ENCODE measurements at places on chromosomes 16 and 17.
A peak's percentile ranks its signal among the peaks of the same experiment; 100 is the strongest.

DNA sequence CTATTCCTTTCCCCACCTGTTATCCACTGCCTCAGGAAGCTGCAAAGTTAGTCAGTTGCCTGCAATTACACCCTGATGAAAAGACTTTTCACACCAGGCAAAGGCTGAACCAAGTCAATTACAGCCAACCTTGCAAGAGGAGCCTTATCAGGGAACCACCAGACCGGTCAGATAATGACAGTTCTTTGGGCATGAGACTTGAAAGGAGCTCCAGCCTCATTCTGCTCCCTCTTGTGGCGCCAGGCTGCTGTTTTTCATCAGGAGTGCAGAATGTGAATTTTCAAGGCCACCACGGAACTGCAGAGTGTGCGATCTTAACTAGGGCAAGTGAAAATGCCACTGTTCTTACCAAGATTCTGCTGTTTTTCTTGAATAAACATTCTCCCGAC lies 22.5 kb downstream of the DNAI2 start:
- DNase-seq: peak; percentile 60

DNA sequence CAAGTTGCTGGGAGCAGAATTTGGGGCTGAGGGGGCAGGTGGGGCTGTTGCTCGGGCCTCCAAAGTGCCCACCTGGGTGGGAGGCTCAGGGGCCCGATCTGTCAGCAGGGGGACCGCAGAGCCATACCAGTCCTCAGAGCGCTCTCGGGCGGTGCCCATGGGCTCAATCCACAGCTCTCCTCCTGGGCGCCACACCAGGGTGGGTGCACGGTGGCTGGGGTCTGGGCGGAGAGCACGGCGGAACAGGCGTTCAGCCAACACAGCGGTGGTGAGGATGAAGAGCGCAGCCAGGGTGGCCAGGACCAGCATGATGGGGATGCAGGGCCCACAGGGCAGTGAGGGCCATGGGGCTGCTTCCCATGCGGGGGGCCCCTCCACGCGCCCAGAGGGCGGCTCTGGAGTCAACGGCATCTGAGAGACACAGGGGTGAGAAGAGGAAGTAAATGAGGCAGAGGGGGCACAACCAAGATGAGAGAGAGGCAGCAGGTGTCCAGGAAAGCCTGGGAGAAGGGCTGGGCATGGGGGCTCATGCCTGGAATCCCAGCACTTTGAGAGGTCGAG lies 1.2 kb downstream of the C16orf54 start:
- DNase-seq: peak; percentile 51

DNA sequence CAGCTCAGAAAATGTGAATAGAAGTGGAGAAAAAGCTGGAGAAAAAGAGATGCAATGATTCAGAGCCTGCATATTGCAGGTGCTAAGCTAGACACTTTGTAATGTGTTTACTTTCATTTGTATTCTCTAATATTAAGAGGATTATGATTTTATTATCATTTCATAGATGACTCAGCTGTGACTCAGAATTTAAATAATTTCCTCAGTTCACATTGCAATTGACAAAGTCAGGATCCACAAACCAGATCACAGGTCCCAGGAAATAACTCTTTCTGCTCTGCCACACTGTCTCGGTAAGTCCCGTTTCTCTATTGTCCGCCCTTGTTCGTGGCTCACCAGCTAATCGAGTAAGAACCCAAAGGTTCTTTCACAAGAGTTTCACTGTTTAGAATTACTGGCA lies 235.4 kb upstream of the MON1B start:
- DNase-seq: no peak

DNA sequence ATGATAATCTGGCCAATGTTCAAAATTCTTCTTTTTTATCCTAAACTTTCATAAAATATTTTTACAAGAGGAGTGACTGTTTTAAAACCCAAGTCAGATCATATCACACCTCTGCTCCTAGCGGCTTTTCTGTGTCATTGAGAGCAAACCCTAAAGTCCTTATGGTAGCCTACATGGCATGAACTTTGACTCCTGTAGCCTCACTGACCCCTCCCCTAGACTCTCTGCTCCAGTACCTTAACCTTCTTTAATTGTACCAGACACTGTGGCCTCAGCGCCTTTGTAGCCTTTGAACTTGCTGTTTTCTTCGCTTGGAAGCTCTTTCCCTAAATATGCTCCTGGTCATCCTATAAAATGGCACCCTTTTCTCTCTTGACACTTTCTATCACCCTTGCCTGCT lies 7.3 kb upstream of the SMPD3 start:
- DNase-seq: no peak

- DNase-seq: no peak
Observed at GRCh38 chr17:77222356-77222755, 81.6 kb downstream of the SEC14L1 start.

- DNase-seq: peak; percentile 36
Observed at GRCh38 chr17:58587713-58588117, 73.3 kb upstream of the MTMR4 start.

- peak; percentile 85 for DNase-seq
Observed at GRCh38 chr17:67378454-67379250, 1.6 kb downstream of the PITPNC1 start.

- no peak for DNase-seq
Observed at GRCh38 chr17:47611372-47612350, 38.1 kb upstream of the KPNB1 start.

DNA sequence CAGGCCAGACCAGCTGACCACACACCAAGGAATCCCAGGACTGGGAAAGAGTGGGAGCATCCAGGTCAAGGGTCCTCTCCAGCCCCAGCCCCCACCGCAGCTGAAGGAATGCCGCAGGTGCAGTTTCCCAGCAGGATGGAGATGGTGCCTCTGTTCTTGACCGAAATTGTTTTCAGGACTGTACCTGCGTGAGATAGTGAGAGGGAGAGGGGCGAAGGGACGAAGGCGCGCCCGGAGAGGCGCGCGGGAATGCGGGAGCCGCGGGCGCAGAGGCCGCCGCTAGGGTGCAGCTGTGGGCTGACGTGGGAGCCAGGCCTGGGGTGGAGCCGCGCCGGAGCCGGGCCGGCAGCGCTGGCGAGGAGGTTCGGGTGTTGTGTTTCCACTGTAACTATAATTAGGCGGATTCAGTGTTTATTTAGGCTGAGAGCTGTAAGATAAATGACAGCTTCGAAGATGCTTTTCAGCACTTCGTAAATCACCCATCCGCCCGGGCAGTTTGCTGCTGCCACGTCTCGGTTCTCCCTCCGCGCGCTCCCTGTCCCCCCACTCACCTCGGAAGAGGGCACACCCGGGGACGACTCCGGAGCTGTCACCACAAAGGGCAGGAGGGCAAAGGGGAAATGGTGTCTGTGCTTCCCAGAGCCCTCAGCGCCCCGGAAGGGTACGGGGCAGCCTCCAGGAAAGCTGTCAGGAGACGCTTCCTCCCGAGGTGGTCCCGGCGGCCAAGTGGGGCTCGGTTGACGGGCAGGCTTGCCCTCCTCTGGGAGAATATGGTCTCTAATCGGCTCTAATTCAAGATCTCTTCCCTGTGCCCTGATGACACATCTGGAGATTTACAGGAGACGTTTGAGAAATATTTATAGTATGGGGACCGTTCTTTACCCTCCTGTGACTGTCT lies 38.2 kb downstream of the HOXB1 start:
- peak; percentile 52 for DNase-seq

DNA sequence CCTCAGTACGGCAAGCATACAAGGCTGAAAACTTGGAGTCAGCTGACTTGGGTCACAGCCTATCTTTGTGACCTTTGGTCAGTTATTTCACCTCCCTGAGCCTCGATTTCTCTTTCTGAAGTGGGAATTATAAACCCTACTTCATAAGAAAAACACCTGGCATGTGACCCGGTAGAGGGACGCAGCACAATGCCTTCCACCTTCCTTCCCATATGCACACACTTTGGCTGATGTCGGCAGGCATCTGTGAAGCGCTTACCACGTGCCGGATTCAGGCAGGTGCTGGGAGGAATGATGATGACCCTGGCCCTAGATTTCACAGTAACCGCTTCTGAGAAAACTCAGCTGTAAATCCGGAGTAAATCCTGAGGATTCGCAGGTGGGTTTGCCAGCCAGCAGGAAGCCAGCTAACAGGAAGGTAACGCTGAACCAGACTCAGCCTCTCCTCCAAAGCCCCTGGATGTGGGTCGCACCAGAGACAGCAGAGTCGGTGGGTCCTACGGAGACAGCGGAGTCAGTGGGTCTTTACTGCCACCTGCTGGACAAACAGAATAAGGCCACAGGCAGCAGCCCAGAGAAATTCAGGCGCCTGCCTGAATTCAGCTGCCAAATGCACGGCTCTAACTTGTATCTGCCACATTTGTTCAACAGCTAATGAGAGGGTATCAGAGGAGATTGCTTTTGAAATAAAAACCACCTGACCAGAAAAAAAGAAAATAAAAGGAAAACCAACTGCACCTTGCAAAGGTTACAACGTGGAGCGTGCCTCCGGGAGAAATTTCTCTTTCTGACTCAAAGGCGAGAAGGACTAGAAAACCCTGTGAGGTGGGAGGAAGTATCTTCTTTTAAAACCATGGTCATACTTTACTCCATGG lies 16.6 kb downstream of the COPRS start:
- DNase-seq: peak; percentile 53

DNA sequence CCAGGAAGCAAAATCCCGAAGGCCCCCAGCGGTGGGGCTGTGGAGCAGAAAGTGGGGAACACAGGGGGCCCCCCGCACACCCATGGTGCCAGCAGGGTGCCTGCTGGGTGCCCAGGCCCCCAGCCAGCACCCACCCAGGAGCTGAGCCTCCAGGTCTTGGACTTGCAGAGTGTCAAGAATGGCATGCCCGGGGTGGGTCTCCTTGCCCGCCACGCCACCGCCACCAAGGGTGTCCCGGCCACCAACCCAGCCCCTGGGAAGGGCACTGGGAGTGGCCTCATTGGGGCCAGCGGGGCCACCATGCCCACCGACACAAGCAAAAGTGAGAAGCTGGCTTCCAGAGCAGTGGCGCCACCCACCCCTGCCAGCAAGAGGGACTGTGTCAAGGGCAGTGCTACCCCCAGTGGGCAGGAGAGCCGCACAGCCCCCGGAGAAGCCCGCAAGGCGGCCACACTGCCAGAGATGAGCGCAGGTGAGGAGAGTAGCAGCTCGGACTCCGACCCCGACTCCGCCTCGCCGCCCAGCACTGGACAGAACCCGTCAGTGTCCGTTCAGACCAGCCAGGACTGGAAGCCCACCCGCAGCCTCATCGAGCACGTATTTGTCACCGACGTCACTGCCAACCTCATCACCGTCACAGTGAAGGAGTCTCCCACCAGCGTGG lies 6.5 kb downstream of the CBX2 start:
- no peak for DNase-seq

- peak; percentile 13 for DNase-seq
Observed at GRCh38 chr16:89114159-89114981, 20.7 kb downstream of the ACSF3 start.

DNA sequence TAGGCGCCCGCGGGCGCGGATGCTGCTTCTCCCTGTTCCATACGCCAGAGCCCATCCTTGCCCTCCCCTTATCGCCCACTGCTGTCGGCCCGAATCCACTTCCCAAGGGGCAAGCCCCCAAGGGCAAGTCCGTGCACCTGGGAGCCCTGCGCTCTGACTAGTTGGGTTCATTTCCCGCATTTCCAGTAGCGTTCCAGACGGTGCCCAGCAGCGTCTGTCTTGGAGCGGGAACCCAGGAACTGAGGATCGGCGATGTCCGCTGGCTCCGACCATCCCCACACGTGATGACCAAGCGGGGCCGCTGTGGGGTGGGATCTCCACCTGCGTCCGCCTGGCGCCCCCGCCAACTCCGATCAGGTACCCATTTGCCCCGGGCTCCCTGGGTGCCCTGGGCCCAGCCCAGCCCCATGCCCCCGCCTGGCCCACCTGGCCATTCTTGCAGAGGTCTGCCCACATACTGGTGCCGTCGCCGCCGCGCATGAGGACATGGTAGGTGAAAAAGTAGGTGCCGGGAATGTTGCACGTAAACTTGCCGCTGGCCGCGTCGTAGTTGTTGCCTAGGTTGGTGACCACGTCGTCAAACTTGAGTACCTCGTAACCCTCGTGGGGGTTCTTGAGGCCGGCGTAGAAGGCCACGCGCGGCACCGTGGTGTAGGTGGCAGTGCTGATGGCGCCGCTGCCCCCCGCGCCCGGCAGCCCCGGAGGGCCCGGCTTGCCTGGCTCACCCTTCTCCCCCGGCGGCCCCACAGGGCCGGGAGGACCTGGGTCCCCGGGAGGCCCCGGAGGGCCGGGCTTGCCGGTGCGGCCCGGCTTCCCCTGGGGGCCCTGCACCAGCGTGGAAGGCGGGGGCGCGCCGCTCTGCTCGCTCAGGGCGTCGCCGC lies 837 bp downstream of the C1QL1 start:
- no peak for DNase-seq

DNA sequence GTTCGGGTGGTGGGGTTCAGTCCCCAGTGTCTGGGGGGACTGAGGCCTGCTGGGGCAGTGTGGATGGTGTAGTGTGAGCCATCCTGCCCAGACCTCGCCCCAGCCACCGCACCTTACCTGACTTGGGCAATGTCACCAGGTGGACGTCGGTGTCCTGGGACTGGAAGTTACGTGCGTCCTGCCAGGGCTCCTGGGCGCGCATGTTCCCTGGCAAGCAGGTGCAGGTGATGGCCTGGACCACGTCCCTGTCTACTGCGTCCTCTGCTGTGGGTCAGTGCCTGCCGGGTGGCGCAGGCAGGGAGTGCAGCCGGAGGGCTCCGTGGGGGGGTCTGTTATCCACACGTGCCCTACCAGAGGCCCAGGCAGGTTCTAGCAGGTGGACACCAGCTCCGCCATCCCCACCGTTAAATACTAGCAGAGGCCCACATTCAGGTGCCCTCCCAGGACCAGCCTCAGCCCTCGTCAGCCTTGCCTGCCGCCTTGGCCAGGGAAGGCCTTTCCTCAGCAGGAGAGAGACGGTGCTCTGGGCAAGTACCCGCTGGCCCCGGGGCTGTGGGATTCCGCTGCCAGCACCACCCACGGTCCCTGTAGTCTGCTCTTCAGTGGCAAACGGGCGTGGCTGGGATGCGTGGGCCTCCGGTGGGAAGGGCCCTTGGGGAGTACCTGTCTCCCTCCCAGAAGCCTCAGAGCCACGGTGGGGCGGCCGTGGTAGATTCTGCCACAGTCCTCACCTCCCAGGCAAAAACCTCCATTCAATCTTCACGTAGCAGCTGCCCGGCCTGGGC lies 8.1 kb upstream of the DPEP1 start:
- no peak for DNase-seq

- no peak for DNase-seq
Observed at GRCh38 chr16:78007121-78007520, 15.2 kb upstream of the CLEC3A start.

DNA sequence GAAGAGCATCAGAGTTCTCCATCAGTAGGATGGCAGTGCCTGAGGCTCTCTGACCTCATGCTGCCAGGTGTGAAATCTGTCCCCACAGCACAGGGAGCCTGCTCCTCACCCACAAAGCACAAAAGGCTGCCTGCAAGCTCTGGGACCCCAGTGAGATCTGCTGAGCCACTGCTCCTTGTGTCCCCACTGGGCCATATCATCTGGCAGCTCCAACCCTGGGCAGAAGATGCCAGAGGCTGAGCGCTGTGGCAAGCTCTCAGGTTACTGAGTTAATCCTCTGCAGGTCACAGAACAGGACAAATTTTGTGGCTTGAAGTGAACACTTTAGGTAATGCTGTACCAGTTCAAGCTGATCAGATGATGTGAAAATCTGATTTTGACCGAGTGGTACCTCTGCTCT lies 26.7 kb upstream of the ERN1 start:
- DNase-seq: no peak

- no peak for DNase-seq
Observed at GRCh38 chr17:20988896-20989295, 53.9 kb downstream of the USP22 start.

GRCh38 chr17:49574945-49575678 lies 559 bp upstream of the NXPH3 start:
- DNase-seq: no peak

GRCh38 chr17:77830816-77831473 lies 127.6 kb upstream of the TNRC6C start:
- DNase-seq: no peak

- no peak for DNase-seq
Observed at GRCh38 chr17:42436391-42436790, 13.3 kb upstream of the CAVIN1 start.

Measured in CD8-positive, alpha-beta memory T cell (primary cell).